Stimulated activated naive B cell treated with anti-CD40 and anti-IgM and Interleukin-4, amounts not matched to agents 10 μg/mL and 1 μg/mL and 100 μg/mL, for 72 hours (primary cell): ENCODE measurements at places on chromosomes 12 and 14.

DNA sequence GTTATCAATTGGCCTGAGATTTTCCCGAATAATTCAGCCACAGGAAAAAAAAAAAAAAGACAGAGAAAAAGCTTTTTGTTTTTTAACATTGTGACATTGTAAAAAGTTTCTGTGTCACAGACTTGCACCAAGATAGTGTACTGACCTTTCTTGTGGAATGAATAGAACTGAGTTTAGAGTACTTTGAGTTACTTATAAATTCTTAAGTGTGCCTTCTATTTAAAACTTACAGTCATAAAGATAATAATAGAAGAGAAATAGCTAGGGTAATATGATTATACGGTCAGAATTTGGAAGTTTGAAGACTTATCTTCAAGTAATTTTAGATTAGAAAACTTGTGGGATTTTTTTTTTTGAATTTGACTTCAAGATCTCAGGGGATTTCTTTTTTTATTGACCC is 88.8 kb downstream of the FGD4 start:
- no peak overlapping the region for H3K4me3 ChIP-seq
- no peak for DNase-seq
- no peaks in the 10 kb centered on the region for H3K36me3 ChIP-seq

- H3K36me3 ChIP-seq: no peaks in the 10 kb centered on the region
- H3K27me3 ChIP-seq: no peaks in the 10 kb centered on the region
- DNase-seq: no peak
- H3K27ac ChIP-seq: no peak overlapping the region
- H3K4me1 ChIP-seq: no peaks in the 10 kb centered on the region
These were observed 8.8 kb downstream of the KRT80 start for GRCh38 chr12:52182898-52183543.

DNA sequence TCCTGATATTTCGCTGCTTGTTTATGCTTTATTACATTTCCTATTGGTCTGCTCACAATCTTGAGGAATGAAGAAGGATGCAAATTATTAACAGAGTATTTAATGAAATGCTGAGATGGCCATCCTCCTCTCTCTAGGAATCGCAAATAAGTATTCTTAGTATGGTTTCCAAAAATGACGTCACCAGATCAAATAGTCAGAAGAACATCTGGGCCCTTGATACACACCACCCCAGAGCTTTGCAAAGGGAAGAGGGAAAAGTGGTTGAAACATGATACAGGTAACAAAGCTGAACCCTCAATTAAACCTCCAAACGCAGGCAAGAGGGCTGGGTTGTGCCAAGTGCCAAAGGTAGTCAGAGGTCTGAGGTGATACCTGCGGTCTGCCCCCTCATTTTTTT is 107.3 kb downstream of the BCL11B start:
- no peaks in the 10 kb centered on the region for H3K27me3 ChIP-seq
- no peak overlapping the region for H3K4me3 ChIP-seq
- no peak for DNase-seq

DNA sequence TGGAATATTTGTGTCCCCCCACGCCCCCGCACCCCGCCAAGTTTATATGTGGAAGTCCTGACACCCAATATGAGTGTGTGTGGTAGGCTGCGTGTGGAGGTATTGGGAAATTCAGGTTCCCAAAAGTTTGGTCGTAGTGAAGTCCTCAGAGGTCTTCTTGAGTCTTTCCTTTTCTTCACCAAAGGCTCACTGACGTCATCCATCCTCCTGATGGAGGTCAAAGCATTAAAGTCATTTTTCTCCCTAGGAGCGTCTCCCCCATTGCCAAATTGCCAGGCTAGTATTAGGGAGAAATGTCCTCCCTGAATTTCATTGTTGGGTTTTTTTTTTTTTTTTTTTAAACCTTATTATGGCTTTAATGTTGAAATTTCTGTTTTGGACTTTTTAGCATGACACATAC is 113.7 kb downstream of the RGS6 start:
- H3K27me3 ChIP-seq: peaks cover 39% of the 10 kb centered on the region
- H3K27ac ChIP-seq: no peak overlapping the region
- H3K4me1 ChIP-seq: no peaks in the 10 kb centered on the region
- DNase-seq: no peak
- H3K36me3 ChIP-seq: no peaks in the 10 kb centered on the region
- H3K4me3 ChIP-seq: no peak overlapping the region

DNA sequence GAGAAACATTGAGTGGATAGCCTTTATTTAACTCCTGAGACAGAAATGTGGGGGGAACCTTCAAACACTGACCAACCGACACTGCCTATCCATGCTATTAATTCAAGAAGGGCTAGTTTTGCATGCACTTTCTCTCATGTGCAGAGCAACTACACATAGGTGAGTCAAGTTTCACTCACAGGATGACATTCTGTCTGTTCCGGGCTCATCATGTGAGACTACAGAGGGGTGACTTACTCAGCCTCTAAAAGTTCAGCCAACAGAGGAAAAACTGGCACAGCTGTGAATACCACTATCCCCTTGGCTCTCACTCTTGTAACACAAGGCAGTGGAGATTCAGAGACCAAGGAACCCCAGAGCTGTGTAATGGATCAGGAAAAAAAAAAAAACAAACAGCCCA is 13.3 kb downstream of the BEST3 start:
- H3K27ac ChIP-seq: no peak overlapping the region
- H3K27me3 ChIP-seq: peaks cover 19% of the 10 kb centered on the region
- no peak for DNase-seq
- H3K36me3 ChIP-seq: no peaks in the 10 kb centered on the region

DNA sequence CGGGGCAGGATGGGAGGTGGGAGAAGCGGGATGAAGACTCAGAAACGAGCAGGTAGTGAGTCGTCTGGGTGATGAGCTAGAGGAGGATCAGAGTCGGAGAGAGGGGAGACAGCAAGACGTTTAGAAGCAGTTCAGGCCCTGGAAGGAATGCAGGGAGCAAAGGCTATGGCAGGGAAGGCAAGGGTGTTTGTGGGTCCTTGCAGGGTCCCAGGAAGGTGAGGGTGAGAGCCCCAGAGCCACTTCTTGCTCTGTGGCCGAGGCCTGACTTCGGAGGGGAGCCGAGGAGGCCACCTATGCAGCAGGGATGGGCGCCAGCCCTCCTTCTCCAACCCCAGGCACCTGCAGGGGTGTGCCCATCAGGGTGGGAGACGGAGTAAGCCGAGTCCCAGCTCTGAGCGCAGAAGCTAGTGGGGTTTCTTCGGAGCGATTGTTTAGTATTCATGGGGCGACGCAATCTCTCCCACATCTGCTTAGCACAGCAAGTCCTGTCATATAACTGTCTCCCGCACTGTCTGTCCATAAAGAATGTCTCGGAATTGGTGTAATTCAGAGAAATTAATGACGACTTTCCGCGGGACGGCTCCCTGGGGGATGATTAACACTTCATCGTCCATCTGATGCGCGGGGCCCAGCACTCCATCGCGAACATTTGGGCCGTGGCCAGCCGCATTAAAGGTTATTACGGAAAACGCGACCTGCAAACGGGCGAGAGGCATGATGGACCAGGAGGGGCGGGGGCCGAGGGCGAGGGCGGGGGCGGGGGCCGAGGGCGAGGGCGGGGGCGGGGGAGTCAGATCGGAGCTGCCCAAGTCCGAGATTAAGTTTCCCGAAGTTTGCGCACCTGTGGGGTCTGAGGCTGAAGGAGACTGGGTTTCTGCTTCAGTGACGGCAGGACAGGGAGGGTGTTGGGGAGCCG is 12.2 kb upstream of the CALCOCO1 start:
- peak overlapping the region; percentile 52 for H3K4me3 ChIP-seq
- no peak overlapping the region for H3K27ac ChIP-seq

DNA sequence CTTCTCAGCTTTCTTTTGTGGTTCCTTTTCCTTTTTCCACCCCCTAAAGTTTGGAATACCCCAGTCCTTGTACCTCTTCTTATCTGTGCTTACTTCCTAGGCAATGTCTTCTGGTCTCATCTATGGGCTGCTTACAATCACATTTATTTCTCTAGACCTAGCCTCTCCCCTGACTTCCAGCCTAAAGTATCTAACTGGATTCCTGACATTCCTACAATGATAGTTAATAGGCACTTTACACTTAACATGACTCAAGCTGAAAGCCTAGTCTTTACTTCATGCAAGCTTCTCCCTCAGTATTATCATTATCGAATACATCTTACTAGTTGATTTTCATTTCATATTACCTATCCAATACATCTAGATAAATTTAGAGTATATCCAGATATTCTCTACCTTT is 21.2 kb downstream of the CLECL1 start:
- no peaks in the 10 kb centered on the region for H3K27me3 ChIP-seq
- DNase-seq: no peak
- H3K4me3 ChIP-seq: no peak overlapping the region
- peaks cover 67% of the 10 kb centered on the region for H3K36me3 ChIP-seq

GRCh38 chr12:82832981-82833380 is 146.3 kb downstream of the TMTC2 start:
- DNase-seq: no peak
- H3K36me3 ChIP-seq: no peaks in the 10 kb centered on the region
- no peaks in the 10 kb centered on the region for H3K27me3 ChIP-seq

DNA sequence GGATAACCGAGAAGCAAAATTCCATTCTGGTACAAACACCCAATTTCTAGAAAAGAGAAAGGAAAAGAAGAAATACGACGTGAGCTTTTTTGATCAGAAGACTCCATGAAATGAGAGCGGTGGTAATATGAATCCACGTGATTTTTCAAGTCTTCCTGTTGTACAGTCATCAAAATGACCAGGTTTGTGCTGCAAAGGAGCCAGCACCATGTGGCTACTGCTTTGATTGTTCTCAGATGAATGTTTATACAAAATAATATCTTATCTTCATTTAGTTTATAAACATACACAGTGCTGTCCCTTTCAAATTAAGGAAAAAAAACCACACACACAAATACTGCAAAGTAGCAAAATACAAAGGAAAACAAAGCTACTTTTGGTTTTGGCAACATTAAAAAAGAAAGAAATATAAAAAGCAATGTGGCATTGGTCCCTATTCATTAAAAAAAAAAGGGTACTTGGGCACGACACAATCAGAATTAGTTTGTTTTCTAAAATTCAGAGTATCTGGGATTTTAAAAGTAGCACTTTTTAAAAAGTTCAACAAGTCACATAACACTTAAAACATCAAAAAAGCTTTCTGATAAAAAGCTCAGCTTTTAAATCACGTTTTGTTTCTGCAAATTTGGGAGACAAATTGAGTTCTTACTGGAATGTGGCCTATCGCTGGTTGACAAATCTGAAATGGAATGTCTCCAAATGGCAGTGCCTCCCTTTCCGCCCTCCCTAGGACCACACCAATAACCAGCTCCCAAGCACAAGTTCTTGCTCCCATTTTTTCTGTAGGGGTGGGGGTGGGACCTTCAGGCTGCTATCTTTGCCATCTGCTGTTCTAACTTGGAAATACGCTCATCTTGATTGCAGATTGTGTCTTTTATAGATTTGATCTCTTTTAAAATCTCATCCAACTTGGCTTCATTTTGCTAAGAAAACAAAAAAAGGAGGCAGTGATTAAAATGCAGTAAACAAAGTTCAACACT is 13.2 kb upstream of the SELPLG start:
- H3K27me3 ChIP-seq: no peaks in the 10 kb centered on the region
- peaks cover 28% of the 10 kb centered on the region for H3K36me3 ChIP-seq
- peak overlapping the region; percentile 10 for H3K4me3 ChIP-seq
- no peak for DNase-seq

DNA sequence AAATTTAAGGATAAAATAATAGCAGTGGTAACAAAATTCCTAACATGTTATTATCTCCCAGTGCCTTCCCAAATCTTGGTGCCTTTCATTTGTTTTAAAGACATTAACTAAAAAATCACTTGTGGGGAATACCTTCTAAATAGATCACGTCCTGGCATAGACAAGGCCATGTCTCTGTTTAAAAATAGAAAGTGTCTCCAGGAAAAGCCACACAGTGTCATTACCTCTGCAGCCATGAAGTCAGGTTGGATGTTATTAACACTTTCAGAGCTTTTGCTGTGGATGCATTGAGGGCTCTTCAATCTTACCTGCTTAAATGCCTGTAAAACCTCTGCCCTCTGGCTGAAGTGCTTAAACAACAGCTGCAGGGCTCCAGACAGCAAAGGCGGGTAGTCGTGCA is 211.1 kb downstream of the ITPR2 start:
- H3K4me1 ChIP-seq: peaks cover 5% of the 10 kb centered on the region
- peaks cover 26% of the 10 kb centered on the region for H3K36me3 ChIP-seq
- H3K4me3 ChIP-seq: no peak overlapping the region

- H3K4me3 ChIP-seq: no peak overlapping the region
- no peak overlapping the region for H3K27ac ChIP-seq
- H3K36me3 ChIP-seq: peaks cover 2% of the 10 kb centered on the region
These were observed 4.4 kb upstream of the MARK3 start for GRCh38 chr14:103380719-103381377.

DNA sequence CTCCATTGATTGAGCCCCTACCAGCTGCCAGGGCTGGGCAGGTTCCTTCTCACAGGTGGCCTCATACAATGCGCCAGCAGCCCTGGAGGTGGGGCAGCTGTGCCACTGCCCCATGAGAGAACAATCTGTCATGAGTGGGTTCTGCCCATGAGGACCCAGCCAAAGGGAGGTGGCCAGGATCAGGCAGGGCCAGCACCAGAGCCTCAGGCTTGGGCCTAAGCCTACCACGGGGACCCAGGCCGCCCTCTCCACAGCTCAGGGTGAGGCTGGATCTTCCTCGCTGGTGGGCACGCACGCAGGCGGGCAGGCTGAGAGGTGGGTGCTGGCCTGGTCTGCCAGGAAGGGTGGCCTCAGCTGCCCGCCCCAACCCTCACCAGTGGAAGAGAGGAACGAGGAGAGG is 110.7 kb downstream of the KIF26A start:
- DNase-seq: no peak
- peaks cover 7% of the 10 kb centered on the region for H3K36me3 ChIP-seq
- peaks cover 1% of the 10 kb centered on the region for H3K27me3 ChIP-seq
- no peaks in the 10 kb centered on the region for H3K4me1 ChIP-seq
- H3K4me3 ChIP-seq: no peak overlapping the region

DNA sequence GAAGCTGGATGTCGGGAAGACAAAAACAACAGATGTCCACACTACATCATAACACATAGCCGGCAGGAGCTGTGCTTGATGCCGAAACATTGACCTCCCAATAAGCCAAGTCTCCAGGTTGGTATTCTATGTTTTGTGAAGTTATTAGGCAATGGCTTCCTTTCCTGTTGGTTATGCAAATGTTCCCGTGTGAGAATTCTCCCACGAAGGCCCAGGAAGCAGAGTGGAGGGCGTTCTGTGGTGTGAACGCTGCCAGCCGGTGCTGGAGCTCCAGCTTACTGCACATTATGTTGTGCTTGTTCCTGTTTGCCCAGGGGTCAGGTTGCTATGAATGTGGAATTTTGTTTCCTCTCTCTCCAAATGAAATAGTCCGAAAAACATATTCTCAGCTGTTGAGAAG is 156.4 kb upstream of the HMGA2 start:
- H3K36me3 ChIP-seq: no peaks in the 10 kb centered on the region
- no peak for DNase-seq
- H3K4me3 ChIP-seq: no peak overlapping the region
- H3K27me3 ChIP-seq: peaks cover 8% of the 10 kb centered on the region
- peaks cover 5% of the 10 kb centered on the region for H3K4me1 ChIP-seq
- no peak overlapping the region for H3K27ac ChIP-seq

DNA sequence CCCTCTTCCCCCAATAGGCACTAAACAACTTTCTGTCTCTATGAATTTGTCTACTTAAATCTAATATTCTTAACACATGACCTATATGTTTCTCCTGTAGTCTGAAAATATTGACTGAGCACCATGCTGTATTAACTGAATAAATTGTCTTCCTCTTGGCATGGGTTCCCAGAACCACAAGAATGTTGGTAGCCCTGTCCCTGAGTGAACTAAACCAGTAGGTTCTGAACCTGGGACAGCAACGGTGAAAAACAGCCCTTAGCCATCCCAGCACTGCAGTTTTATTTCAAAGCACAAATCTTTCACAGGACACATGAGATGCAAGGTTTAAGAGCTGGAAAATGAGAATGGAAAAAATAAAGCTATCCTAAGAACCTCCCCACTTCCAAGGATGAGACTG is 20.4 kb upstream of the HSP90B1 start:
- H3K27ac ChIP-seq: no peak overlapping the region
- H3K4me3 ChIP-seq: no peak overlapping the region
- H3K27me3 ChIP-seq: no peaks in the 10 kb centered on the region
- H3K36me3 ChIP-seq: peaks cover 2% of the 10 kb centered on the region
- H3K4me1 ChIP-seq: peaks cover 11% of the 10 kb centered on the region
- DNase-seq: no peak
